CD4-positive, alpha-beta T cell treated with Interleukin-2 at 100 ng/mL for 4 hours (primary cell): ENCODE measurements at places on chromosomes 5 and 9.

- no peak for DNase-seq
These were observed 504 bp upstream of the OTP start for GRCh38 chr5:77638763-77639671.

DNA sequence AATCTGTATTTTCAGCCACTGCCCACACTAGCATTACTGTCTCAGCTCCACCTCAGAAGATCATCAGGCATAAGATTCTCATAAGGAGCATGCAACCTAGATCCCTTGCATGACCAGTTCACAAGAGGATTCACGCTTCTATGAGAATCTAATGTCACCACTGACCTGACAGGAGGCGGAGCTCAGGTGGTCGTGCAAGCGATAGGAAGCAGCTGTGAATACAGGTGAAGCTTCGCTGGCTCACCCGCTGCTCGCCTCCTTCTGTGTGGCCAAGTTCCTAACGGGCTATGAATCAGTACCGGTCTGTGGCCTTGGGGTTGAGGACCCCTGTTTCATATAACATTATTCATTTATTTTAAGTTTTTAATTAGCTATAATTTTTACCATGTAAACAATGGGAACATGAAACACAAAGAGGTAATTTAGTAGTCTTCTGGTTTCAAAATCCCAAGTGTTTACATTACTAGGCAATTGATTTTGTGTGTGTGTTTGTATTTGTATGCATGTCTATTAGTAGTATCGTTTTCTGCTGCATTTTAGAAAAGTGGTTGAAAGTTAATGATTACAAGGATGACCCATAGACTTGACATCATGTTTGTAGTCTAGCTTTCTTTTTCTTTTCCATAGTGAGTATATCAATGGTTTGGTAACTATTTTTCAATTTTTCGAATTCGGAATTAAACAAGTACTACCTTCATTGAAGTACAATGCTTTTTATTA, 159.4 kb downstream of the TENT4A start:
- no peak for DNase-seq

DNA sequence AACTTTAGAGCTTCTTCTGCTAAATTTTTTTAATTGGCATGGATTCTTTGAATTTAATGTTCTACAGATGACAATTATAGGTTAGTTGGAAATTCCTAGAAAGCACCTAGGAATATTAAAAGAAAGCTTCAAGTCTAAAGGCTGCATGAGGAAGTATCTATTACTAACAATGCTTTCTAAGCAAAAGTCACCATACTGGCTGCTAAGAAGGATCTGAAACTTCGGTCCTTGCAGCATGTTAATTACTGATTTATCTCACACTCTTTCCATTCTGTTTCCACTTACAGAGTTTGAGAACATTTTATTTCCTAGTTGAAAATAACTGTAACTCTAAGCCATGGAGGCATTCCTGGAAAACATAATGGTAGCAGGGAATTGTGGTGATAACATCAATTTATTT, 8.4 kb downstream of the SEMA6A start:
- no peak for DNase-seq

DNA sequence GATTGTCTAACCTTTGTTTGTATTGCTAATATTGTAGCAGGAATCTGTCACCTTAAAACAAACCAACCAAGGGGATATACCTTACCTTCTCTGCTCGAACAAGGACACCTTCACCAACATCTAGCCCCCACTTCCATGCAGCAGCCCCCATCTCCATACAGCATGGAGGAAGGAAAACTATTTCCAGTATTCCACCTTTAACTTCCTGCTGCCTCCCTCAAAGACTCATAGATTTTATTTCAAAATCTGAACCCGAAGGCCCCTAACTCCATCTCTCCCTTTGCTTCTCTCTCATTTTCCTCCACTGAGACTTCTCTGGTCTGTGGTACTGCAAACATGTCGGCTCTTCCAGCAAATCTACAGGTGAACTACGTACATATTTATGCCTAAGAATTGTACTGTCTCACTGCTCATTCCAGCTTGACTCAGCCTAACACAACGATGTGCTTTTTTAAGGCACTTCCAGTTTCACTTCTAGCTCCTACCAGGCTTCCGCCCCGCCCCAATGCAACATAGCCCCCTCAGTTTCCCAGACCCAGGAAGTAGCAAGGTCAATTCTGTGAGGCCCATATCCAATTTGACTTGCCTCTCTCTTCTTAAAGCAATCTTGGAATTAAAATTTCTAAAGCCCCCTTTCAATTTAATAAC, 70.7 kb upstream of the RNF38 start:
- DNase-seq, result peak; percentile 72

- no peak for DNase-seq
These were observed 64.2 kb upstream of the STK32A start for GRCh38 chr5:147170603-147171002.

DNA sequence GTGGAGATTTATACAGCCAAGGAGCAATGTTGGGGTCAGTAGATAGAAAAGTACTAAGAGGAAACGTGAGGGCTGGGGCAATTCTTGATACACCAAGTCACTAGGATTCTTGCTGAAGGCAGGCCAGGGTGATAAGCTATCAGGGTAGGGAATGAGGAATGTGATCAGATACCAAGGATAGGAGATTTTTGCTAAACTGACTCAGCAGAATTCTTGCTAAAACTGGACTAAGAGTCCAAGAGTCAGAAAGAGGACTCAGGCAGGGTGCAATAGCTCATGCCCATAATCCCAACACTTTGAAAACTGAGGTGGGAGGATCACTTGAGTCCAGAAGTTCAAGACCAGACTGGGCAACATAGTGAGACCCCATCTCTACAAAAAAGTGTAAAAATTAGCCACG, 71.7 kb downstream of the ENTREP1 start:
- no peak for DNase-seq

DNA sequence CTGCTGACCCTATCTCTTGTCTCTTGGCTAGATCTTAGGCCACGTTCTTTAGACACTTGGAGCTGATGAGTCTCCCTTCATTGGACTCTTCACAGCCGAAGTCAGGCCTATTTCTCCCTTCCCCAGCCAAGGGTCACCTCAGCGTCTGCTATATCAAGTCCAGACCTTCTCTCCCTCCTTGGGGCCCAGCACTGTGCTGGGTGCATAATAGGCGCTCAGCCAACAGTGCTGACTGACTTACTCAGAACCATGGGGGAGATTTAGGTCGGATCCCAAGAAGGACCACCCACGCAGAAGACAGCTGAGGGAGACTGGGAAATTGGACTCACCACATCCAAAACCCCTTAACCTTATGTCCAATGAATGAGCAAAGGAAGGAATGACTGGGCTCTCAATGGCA, 5.6 kb upstream of the AMBP start:
- DNase-seq, result no peak

DNA sequence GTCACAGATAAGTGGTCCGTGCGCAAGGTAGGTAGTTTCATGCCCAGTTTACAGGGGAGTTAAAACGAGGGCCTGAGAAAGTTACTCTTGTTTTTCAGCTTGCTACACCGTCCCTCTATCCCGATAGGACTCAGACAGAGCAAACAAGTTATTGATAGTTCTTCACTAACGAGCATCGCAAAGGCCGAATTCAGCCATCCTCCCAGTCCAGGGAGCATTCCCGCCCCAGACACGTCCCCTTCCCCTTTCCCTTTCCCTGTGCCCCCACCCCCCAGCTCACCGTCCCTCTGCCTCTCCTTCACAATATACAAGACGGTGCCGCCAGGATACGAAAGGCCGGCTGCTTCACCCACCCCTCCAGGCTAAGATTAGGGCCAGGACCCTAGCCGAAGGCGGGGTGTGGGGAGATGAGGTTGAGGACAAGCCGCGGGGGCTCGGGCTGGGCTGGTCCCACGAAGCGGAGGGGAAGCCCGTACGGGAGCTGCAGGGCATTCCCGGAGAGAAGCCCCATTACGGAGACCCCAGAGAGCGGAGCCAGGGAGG, 599 bp downstream of the KIAA1191 start:
- no peak for DNase-seq
